ENCODE measurements at places on chromosomes 7 and 10.

GRCh38 chr10:131920693-131921092 is 19.9 kb downstream of the PPP2R2D start:
- DNase-seq, result no peak

- DNase-seq, result no peak
Observed at GRCh38 chr10:93701866-93702209, 554 bp downstream of the FRA10AC1 start.

DNA sequence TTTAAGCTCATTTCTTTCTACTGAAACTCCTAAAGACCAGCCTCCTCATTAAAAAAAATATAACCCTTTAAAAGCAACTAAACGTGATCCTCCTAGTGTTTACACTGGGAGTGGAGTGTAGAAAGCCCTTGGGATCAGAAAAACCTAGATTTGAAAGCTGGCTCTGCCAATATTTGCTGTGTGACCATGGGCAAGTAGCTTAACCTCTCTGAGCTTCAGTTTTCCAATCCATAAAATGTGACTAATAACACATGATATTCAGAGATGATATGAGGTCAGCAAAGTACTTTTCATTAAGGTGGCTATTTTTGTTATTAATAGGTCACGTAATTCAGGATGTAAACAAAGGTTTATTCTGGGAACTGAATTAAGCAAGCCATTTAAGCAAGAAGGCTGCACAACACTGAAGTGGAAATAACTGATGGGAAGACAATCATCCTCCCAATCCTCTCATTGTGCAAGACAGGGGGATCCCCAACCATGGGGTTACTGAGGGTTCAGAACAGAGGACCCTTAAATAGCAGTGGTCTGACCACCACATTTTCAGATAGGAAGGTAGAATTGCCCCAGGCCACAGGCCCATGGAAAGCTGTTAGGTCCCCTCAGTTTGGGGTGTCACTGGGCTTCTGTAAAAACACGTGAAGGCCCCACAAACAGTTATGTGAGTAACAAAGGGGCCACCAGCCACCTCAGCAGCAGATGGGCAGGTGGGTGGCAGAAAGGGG is 49.1 kb upstream of the EEPD1 start:
- DNase-seq, result no peak

DNA sequence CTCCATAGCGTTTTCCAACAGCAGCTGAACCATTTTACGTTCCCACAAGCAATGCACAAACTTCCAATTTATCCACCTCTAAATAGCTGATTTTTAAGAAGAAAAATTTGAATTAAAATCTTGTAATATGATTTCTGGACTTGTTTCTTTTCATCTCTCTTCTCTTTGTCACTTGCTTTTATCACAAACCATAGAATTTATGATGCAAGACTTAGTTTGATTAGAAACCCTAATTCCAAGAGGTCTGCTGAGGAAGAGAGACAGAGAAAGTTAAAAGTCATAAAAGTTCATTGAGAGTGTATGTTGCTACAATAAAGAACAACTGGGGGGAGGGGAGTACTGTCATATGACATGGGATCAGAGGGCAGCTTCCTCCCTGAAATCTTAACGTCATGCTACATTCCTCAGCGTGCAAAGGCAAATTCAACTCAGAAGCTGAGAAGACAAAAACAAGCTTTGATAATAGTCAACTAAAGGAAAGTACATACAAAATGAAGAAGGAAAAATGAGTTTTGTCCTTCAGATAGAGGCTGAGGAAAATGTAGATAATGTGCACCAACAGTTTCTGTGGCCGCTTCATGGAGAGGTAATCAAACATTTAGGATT is 18.4 kb upstream of the CUBN start:
- no peak for DNase-seq

- no peak for DNase-seq
Observed at GRCh38 chr10:92593619-92594588, 974 bp downstream of the KIF11 start.

GRCh38 chr7:116610721-116611120 is 61.3 kb upstream of the MET start:
- DNase-seq, result no peak

DNA sequence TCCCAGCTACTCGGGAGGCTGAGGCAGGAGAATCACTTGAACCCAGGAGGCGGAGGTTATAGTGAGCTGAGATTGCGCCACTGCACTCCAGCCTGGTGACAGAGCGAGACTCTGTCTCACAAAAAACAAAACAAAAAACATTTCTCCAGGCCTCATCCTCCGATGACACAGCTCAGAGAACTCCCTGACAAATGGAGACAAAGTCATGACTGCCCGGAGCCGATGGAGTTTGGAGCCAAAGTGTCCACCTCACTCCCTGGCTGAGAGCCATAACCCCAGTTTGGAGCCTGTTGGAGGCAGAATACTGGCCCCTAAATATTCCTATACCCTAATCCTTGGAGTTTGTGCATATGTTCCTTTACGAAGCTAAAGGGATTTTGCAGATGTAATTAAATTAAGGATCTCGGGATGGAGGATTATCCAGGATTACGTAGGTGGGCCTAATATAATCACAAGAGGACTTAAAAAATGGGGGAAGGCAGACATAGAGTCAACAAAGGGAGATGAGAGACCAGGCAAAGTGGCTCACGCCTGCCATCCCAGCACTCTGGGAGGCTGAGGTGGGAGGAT is 22.7 kb downstream of the SSC4D start:
- no peak for DNase-seq

- DNase-seq, result no peak
Observed at GRCh38 chr10:127937915-127938463, 31.1 kb downstream of the PTPRE start.

DNA sequence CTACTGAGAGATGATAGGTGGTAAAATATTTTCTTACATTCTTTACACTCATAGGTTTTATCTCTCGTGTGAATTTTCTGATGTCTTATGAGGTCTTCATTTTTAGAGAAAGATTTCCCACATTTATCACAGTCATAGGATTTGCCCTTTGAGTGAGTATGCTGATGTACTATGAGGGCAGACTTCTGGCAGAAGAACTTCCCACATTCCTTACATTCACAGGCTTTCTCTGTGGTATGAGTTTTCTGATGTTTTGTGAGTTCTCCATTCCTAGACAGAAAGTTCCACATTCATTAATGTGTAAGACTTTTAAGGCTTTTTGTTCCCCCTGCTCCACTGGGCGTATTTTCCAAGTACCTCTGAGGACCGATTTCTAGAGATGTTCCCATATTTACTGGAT is 23.5 kb downstream of the ZNF25 start:
- DNase-seq, result no peak

GRCh38 chr10:54284526-54285193 is 516.4 kb downstream of the PCDH15 start:
- DNase-seq, result no peak

- no peak for DNase-seq
Observed at GRCh38 chr7:23284871-23285270, 14.3 kb upstream of the MALSU1 start.

GRCh38 chr10:22685926-22686325 is 28.5 kb downstream of the PIP4K2A start:
- DNase-seq, result no peak

DNA sequence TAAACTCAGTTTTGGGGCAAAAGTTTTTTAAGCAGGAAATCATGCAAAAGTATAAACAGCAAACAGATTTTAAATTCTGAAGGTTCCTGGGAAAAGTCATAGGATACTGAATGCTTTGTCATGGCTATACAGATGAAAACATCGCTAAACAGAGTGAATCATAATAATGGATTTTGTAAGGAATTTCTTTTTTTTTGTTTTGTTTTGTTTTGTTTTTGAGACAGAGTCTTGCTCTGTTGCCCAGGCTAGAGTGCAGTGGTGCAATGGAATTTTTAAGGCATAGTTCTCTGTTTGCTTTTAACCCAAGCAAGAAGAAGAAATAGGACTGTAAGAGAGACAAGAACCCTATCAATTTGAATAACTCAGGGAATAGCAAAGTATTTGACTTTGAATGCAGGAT is 285.3 kb downstream of the NRG3 start:
- DNase-seq, result no peak

- no peak for DNase-seq
Observed at GRCh38 chr7:24436131-24436920, 136.9 kb upstream of the PALS2 start.

DNA sequence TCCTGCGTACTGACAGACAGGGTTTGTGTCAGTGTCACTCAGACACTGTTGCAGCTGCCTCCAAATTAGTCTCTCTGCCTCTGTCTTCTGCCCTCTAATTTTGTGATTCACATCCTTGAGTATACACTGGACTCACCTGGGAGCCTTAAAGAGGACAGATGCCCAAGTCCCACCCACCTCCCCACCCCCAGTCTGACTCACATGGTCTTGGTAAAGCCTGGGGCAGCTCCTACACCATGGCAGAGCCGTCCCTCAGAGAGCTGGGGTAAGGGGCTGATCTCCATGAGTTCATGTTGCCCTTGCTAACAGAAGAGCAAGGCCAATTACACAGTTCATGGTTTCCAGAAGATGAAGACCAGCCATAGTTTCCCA is 197.6 kb upstream of the STK17A start:
- no peak for DNase-seq

DNA sequence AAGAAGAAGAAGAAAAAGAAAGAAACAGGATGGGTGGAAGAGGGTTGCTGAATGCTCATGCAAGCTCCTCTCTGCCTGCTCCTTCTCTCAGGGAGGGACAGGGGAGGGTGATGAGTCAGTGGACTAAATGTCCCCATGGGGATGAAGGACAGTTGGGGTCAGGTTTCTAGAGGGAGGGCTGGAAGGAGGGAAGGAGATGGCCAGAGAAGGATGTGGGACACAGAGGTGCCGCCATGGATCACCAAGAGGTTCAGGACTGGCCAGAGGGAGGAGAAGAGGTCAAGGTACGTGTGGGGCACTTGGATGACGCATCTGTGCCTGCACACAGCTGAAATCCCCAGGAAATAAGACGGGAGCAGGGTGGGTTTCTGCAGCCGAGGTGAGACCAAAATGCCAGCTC is 88.9 kb upstream of the GTF2I start:
- DNase-seq, result no peak

DNA sequence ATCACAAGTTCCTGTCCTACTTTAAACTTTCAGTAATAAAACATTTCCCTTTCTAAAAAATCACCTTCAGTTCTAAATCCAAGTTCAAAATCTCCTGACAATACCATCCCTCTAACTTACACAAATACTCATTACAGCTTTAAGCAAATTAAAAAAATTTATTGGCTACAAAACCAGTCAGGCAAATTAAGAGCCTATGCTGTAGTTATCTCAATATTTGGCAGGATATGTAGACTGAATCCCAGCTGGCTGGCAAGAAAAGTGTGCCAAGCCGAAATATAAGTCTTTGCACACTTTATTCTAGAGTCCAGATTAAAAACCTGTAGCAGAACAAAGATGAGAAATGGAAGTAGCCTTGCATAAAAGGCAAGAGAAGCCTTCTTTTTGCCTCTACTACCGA is 9.5 kb downstream of the WAPL start:
- DNase-seq, result no peak

DNA sequence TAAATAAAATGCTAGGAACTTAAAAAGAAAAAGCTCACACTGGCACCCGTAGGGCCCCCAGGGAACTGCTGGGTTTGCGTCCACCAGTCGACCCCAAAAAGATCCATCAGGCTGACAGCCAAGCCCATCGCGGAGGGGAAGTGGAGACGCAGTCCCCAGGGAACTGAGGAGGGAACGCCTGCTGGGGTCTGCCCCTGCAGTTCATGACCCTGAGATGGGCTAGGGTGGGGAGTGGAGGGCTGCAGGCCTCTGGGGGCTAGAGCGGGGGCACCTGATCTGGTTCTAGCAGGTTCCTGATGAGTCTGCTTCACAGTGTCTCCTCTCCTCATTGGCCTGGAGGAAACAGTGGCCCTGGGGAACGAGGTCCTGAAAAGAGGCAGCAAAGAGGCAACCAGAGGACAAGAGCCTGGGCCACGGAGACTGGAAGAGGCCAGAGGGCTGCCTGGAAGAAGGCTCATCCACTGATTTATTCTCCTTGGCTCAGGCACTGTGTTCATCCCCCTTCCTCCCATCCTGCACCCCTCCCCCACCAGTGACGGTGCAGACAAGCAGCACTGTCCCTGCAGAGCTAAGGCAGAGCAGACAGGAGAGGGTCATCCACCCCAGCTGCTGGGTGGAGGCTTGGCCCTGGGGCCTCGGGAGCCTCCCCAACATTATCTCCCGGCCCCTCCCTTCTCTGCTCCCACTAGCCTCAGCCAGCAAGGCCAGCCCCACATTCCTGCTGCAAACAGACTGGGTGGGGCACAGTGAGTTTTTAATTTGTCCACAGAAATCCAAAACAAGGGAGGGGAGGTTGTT is 24.7 kb upstream of the HSPA12A start:
- DNase-seq, result no peak

- no peak for DNase-seq
Observed at GRCh38 chr7:7672545-7673239, 32.1 kb downstream of the UMAD1 start.

DNA sequence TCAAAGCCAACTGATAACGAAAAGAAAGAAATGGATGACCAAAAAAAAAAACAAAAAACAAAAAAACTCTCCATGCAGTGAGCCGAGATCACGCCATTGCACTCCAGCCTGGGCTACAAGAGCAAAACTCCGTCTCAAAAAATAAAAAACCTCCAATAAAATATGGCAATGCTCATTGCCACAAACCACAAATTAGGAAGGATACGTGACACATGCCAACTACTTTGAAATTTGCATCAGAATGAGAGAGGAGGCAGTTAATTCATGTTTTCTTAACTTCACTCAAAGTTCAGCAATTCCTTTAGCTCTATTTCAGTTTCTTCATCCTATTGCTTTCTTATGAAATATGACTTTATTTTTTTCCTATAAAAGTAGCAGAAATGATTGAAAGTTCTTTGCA is 398.1 kb upstream of the C7orf33 start:
- DNase-seq, result no peak

DNA sequence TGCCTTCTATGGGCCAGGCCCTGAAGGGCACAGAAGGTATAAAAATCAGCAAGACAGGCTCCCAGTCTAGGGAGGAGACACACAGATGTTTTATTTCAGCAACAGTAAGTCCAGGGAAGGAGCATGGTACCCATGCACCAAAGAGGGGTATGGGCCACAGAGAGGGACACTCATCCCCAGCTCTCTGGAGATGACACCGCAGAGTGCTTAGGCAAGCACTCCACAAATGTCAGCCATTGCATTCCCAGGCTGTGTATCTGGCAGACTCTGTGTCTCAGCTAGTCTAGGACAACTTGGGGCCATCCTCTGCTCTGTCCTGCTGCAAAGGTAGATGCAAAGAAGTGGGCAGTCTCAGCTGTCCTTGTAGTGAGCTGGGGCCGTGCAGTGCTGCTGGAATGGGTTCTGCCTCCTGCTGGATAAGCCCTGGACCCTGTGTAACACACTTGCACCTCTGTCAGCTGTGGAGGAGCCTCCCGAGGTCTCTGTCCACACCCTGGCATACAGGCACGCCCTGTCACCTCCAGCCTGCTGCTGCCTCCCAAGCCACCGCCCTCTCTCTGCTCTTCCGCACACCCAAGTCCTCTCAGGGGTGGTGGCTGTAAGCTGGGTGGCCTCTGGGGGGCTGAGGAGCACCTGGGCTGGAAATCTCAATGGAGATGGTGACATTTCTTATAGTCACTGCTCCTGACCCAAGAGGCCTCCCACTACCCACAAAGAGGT is 57.6 kb downstream of the VOPP1 start:
- no peak for DNase-seq

- DNase-seq, result no peak
Observed at GRCh38 chr7:3517344-3517743, 216.3 kb downstream of the SDK1 start.
